ENCODE measurements at places on chromosomes 16 and 17.

GRCh38 chr16:35506898-35507194 lies 2047.4 kb downstream of the TP53TG3F start:
- DNase-seq = no peak

- DNase-seq = no peak
Observed at GRCh38 chr17:82981141-82981730, 98.2 kb upstream of the METRNL start.

GRCh38 chr17:81022344-81022676 lies 12.6 kb upstream of the BAIAP2 start:
- no peak for DNase-seq

- DNase-seq = peak; percentile 11
Observed at GRCh38 chr16:87806641-87807546, 41.1 kb upstream of the KLHDC4 start.

Measured in stimulated activated CD8-positive, alpha-beta memory T cell treated with anti-CD3 and anti-CD28 coated beads, Interleukin-4, amount 100 ng/mL, for 1 hour (primary cell).